NCI-H1417 (cell line): ENCODE measurements at places on chromosomes 7 and 10.
A peak's percentile ranks its signal among the peaks of the same experiment; 100 is the strongest.

DNA sequence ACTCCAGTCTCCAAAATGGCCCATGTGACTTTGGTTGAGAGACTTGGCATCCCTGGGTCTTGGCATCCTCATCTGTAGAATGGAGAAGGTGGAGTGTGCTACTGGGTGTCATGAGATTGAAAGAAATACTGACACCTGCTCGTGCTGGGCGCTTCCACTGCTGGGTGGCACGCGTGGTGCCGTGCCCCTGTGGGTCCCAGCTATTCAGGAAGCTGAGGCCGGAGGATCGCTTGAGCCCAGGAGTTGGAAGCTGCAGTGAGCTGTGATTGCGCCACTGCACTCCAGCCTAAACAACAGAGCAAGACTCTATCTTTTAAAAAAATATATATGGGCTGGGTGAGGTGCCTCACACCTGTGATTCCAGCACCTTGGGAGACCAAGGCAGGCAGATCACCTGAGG is 53.1 kb downstream of the NPTX2 start:
- DNase-seq: no peak

DNA sequence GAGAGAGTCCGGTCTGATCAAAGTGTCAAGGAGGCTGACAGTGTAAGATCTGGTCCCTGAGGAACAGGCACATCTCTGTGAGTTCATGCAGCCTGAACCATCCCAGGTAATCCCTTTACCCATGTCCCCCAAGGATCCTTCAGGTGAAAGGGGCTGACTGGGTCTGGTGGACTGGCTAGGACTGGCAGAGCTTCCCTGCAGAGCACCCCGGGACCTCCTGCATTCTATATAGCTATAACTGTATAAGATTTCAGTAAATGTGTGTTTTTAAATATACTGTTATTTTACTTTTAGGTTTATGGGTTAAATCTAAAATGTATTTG is 246.8 kb downstream of the ELMO1 start:
- no peak for DNase-seq

DNA sequence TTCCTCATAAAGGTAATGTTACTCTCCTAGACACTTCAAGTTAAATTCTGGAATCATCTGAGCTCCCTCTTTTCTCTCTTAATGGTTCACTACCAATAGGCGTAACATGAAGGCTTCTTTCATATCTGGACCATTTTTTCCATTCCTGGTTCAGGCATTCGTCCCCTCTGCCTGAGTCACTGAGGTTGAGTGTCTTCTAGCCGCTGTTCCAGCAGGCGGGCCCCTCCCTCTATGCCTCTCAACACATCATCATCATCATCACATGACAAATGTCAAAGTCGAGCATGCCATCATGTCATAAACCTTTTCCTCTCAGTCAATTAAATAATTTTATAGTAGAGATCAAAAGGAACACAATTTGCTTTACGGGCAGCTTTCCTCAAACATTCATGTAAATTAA is 168.9 kb upstream of the ASAH2 start:
- DNase-seq: no peak

DNA sequence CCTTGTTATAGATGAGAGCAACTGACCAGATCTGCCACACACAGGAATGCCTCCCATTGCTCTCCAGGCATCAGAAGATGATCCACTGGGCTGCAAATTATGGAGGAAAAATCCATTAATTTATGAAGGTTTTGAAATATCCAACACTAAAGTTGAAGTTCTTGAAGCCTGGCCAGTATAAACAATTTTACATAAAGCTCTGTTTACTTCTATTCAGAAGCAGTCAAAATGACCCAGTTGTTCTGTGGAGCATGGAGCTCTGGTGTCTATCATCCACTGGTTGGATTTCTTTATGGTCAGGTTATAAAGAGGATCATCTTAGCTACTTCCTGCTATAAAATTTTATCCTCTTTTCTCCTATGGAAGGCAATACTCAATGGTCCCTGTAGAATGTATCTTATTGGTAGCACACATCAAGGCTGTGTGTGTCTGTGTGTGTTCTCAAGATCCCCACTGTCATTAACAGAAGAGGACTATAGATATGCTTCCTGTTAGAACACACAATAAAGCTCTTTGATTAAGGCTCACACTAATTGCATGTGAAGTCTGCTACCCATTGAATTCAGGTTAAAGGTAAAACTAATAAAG is 747.4 kb downstream of the SUGCT start:
- DNase-seq: no peak

DNA sequence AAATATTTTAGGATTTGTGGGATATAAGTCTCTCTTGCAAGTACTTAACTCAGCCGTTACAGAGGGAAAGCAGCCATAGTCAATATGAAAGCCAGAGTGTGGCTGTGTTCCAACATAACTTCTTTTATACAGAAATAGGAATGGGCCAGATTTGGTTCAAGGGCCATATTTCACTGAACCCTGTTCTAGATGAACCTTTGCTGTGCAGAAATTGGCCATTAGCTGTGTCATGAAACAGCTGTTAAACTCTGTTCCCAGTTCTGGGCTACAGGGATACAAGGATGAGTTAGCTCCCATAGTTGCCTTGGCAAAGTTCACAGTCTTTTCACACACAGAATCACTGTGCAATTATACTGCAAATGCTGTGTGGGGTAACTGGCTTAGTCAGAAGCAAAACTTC is 213.9 kb upstream of the LRRN3 start:
- no peak for DNase-seq

GRCh38 chr7:106037489-106038176 is 74.5 kb downstream of the SYPL1 start:
- DNase-seq: no peak

DNA sequence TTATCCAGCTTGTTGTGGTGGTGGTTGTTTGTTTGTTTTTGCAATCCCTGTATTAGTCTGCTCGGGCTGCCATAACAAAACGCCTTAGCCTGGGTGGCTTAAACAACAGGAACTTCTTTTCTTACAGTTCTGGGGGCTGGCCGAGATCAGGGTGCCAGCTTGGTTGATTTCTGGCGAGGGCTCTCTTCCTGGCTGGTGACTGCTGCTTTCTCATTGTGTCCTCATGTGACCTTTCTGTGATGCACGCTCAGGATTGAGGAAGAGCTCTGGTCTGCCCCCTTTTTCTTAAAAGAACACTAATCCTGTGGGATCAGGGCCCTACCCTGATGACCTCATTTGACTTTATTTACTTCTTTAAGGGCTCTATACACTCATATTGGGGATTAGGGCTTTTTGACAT is 107.1 kb upstream of the NRP1 start:
- no peak for DNase-seq

DNA sequence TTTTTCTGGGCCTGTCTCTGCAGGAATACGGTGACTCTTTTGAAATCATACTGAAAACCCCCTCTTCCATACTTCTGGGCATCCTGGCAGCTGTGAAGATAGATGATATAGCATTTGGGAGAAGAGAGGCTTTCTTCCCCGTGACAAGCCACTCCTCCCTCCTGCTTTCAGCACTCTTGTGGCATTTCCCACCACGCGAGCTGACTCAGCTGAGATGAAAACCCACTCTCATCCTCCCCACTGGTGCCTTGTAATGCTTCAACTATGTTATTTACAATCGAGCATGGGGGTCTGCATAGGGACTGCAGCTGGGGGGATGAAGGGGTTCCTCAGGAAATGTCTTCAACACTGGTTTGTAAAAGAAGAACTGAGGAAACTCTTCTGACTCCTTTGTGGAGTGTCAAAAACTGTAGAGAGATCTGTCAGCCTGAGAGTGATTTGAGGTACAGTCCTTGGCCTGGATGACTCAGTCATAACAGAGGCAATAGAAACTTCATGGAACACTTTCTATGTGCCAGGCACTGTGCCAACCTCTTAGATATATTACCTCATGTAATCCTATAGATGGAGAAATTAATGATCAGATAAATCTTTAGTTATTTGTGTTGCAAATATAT is 1.7 kb upstream of the TBATA start:
- DNase-seq: no peak

DNA sequence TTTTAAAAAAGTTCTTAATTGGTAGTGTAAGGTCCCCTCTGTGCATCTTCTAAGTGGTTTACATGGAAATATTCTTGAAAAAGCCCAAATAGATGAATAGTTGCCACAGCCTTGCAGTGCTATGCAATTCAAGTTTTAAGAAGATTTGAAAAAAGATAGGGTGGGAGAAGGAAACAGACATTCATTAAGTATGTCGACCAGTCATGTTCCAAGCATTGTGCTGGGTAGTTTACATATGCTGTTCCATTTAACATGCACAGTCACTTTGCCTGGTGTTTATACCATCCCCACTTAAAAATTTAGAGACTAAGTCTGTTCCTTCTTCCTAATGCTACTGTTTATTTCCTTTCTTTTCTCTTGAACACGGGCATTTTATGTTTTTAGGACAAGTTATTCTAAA is 28.1 kb upstream of the NAMPT start:
- DNase-seq: no peak

- peak; percentile 29 for DNase-seq
Observed at GRCh38 chr10:15725603-15726002, 5.9 kb upstream of the ITGA8 start.

DNA sequence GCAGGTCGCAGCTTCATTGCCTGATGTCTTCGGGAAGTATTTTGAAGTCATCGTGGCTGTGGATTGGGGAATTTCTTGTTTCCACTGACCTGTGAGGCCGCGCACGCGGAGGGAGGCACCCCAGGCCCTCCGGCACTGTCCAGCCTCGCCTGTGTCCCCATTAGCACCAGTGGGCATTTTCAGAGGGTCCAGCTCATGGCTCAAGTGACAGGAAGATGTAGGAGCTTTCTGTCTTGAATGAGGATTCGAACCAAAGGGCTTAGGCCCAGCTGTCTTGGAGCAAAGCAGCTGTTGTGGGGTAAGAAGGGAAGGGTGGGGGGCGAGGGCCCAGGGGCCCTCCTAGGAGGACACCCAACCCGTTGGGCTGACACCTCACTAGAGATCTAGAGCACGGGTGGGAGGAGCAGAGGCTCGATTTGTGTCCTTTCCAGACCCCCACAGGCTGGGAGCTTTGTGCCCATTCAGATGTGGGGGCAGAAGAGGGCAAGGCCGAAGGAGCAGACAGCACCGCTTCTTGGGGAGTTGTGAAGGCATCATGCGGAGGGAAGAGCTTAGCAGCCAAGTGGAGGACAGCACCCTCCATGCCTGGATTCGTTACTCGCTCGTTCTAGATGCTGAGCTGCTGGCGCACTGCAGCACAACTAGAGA is 914 bp downstream of the ZNF37A start:
- no peak for DNase-seq

DNA sequence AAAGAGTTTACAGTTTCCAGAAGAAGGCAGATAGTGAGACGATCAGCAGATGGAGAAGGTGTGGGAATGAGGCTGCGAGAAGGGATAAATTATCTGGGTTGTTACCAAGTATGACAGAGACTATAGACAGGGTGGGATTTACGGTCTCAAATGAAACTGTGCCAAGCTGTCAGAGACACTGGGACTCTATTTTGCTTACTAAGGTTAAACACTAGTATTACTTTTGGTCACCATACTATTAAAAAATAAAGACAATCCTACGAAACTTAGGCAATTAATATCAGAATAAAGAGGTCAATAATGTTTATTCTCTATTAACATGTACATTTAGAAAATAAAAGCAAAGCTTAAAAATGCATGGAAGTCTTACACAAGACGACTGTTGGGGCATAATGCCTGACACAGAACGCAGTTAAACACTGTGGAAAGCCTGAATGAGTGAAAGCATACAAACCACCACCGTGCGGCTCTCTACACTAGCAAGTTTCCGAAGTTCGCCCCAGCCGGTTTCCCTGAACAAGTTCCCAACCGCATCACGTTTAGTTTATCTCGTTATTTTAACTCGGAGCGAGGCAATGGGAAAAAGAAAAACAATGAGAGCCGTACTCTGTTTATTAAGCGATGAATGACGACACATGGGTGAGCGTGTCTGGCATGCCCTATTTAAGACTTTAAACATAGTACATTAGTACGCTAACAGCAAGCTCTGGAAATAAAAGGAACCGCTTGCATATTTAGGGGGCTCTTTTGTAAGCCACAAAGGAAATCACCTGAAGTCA is 909 bp upstream of the CC2D2B start:
- peak; percentile 70 for DNase-seq

DNA sequence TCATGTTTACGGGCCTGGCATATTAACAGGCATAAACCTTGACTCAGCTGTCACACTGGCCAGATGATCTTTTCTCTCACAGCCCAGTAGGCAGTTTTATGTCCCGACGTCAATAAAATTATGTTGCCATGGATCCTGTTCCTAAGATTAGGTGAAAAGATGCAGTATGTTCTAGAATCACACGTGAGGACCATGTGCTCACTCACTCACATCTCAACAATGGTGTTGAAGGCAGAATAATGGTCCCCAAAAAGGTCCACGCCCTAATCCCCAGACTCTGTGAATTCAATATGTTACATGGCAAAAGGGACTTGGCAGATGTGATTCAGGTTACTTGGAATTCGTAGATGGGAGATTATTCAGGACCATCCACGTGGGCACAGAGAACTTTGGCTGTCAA is 3.5 kb downstream of the DOCK1 start:
- no peak for DNase-seq

DNA sequence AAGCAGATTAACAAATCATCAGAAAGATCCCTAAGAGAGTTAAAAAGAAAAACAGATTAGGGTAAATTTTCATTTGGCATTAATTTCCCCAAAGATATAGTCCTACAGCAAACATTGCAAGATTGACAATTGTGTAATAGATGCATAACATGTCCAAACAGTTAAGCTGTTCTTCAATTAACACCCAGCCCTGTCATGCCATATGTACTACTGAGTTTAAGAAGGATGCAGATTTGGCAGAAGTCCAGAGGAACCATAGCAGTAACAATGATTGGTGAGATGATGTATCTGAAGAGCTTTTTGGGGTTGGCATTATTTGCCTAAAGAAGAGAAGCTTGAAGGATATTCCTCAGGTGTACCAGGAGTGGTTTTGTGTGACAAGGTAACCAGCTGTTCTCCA is 287.6 kb downstream of the LRMDA start:
- DNase-seq: peak; percentile 77
